ENCODE measurements at places on chromosomes 5 and 9.

GRCh38 chr5:94544031-94544650 lies 74.3 kb downstream of the KIAA0825 start:
- no peak for DNase-seq

DNA sequence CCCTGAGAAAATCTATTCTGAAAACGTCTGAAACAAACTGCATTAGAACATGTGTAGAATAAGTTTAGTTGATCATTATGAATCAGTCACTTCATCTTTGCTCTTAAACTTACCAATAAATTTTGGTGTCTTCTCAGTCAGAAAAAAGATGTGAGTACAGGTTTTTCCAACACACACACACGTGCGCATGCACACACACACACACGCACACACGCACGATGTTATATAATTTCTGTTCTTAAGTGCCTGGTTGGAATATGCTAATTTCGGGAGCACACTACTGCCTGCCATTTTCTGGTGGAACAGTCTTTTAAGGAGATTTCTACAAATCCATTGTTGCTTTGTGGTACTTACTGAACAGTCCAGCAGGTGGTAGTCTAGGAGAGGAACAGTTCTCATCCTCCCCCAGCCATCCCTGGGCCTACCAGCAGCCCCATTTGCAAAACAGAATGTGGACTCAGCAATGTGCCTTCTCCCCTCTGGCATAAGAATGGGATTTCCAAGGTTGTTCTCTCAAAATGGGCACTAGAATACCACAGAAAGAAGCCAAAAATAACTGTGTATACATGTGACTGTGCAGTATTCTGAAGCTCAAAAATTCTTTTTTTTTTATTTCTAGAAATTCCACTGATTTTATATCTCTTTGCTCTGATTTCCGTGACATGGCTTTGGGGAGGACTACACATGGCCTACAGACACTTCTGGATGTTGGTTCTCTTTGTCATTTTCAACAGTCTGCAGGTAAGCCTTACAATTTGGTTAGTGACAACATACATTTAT lies 281.3 kb downstream of the ARRDC3 start:
- peak; percentile 16 for DNase-seq

GRCh38 chr5:143315929-143316328 lies 87.6 kb downstream of the NR3C1 start:
- DNase-seq, result no peak

DNA sequence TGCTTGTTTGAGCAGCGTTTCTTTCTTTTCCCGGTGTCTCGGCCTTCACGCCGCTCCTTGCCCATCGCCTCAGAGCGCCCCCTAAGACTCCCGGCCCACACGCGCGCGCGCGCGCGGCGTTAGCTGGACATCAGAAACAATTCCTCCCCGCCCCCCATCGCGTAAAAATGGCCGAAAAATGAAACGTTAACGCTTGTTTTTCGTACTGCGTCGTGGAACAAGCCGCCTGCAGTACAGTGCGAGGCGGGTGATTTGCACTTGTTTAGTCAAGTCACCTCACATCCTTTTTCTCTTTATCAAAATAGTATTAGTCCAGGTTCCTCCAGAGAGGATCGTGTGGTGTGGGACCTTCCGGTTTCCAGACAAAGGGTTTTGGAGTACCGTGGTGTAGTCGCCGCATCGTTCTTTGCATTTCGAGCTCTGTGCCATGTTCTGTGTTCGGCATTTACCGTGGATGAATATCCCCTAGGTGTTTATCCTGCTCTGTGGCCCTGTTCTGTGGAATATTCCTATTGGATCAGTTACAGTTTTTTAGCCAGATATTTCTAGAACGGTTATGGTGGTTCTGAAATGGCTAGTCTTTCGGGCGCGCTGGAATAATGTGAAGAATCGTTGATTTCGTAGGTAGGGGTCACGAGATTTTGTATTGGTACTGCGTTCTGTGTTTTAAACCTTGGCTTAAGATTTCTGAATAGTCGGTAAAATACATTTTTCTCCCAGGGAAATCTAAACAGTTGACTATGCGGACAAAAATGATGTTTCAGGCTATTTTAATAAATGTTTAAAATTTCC lies 1.0 kb downstream of the MATR3 start:
- peak; percentile 18 for DNase-seq

DNA sequence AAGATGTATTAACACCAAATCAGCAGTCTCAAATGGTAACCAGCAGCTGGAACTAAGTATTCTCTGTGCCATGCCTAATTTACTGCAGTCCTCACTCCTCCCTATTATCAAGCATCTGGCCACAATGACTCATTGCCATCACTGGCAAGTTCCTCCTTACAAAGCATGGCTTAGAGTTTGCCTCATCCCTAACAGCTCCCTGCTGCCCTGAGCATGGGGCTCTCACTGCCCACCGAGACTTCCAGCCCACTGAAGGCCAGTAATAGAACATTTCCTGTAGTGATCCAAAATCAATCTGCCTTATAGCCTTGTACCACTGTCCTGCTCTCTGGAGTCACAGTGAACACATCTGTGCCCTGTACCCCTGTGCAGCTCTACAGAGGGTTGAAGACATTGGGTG lies 211.9 kb upstream of the TRIM32 start:
- no peak for DNase-seq

DNA sequence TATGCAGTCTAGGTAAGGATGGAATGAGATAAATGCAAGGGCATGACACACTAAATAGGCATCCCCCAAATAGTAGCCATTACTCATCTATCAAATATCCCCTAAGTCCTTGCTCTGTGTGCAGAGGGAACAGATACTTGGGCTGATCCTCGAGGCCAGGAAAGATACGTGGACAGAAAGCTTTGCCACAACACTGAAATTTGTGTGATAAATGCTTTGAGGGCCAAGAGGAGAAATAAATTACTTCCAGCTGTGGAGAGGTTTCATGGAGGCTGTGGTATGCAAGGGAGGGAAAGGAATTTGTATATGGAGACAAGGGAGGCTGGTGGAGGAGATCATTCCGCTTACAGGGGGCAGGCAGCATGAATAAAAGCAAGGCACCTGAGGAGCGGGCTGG lies 18.5 kb downstream of the ATOX1 start:
- DNase-seq, result no peak

GRCh38 chr5:90558344-90559192 lies at the start of gene ADGRV1:
Gene ADGRV1 (plus strand): TSS chr5:90558797. CDS start chr5:90558896, 99 bp downstream.
- DNase-seq, result peak; percentile 84

DNA sequence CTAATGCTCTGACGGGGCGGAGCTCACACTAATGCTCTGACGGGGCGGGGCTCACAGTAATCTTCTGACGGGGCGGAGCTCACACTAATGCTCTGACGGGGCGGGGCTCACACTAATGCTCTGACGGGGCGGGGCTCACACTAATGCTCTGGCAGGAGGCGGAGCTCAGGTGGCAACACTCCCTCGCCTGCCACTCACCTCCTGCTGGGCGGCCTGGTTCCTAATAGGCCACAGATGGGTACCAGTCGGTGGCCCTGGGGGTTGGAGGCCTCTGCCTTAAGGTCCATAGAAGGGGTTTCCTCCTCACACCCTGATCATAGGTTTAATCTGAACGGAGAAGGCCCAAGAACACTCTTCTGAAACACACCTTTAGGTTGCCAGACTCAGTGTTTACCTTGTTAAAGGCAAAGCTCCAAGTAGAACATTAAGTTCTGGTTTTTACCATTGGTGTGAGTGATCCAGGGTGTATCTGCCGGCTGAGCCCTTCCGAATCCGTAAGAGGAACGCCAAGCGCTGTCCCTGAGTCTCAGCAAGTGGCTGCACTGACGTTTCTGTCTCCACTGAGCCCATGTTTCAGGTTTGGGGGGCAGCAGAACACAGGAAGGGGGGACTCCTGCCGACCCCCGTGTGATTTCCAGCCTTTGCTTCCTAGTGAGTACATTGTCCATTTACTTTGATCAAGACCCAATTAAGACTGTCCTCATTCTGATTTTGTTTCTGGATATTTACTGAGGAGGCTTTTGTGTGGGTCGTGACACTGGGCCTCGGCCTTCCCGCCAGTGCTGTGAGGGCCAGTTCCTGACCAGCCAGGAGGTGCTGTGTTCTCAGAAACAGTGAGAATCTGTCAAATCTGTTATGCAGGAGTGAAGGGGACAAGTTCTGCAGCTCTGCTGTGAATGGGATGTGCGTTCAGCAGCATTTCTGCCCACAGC lies 24.6 kb upstream of the LRRC14B start:
- no peak for DNase-seq

DNA sequence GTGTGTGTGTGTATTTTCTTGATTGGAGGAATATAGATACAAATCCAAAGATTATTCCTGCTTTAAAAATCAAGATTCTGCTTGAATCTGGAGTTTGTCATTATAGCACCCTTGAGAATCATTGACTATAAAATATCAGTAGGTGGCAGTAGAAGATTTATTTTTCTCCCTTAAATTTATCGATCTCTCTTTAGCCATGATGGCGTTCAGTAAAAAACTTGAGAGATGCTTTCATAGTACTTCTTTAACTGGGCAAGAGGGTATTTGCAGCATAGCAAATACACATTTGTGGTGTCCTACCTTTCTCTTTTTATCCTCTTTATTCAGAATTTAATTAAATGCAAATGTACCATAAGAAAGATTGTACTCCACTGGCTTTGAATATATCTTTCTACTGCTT lies 307.7 kb downstream of the ADGRV1 start:
- DNase-seq, result peak; percentile 7

DNA sequence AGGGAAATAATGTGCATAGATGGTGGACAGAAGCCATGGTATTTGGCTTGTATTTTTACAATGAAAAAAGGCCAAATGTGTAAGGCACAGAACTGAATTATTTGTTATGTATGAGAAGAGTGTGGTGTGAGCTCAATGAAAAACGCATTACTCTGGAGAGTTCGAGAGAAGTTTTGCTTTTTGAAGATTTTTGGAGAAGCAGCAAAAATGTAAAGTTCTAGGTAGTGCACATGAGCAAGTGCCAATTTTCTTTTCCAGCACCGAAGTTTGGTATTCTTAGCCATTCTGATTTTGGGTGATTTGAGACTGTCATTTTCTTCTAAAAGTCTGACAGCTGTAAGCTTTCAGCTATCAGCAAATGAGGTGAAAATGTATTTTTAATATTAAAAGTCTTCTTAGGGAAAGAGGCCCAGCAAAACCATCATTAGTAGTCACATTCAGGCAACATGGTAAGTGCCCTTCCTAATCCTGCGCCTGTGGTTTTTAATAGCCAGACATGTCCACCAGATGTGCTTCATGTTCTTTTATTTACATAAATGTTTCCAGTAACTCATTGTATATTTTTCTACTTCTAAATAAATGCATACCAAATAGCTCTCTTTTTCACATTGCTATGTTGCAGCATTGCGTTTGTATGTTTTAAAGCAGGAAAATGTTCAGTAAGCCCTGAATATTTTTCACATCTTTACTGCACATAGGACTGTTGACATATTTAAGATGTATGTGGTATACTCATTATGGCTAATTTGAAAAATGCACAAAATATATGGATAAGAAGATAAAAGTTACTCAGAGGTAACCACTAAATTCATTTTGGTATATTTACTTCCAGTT lies 50.4 kb downstream of the RASGRF2 start:
- DNase-seq, result no peak

GRCh38 chr5:107456281-107456715 lies 214.4 kb downstream of the EFNA5 start:
- DNase-seq, result peak; percentile 79

DNA sequence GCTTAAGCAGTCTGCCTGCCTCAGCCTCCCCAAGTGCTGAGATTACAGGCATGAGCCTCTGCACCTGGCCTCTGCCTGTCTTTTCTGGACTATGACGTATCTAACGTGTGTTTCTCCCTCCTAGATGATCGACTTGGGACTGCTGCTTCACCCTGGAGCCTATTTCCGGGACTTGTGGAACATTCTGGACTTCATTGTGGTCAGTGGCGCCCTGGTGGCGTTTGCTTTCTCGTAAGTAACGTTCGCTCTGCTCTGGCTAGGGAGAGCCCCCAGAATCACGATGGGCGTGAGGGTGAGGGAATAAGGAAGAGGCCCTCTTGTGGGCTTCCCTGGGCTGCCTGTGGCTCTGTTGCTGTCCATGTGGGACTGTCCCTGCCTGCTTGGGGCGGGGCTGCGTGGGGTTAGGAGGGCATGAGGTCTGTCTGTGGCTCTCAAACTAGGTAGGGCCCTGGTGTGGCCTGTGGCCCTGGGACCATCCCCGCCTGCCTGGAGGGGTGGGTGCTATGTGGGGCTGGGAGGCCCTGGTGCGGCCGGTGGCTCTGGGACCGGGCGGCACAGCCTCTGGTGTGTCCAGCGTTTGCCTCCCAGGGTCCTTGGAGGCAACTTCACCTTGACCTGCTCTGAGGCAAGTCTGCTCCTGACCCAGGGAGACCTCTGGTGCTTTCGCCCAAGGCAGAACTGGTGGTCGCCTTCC lies 171.7 kb downstream of the CACNA1B start:
- no peak for DNase-seq

GRCh38 chr5:118984602-118985001 lies 3.7 kb downstream of the DTWD2 start:
- DNase-seq, result no peak

GRCh38 chr5:80269991-80270438 lies 14.2 kb upstream of the SERINC5 start:
- DNase-seq, result no peak

- peak; percentile 74 for DNase-seq
Measured at GRCh38 chr9:128818839-128819715, 777 bp downstream of the ENDOG start.

GRCh38 chr5:125011014-125011413 lies 264.6 kb upstream of the ZNF608 start:
- DNase-seq, result no peak

- DNase-seq, result no peak
Measured at GRCh38 chr9:75235632-75236031, 147.3 kb downstream of the OSTF1 start.

- no peak for DNase-seq
Measured at GRCh38 chr9:96420468-96421219, 2.5 kb upstream of the ZNF367 start.

DNA sequence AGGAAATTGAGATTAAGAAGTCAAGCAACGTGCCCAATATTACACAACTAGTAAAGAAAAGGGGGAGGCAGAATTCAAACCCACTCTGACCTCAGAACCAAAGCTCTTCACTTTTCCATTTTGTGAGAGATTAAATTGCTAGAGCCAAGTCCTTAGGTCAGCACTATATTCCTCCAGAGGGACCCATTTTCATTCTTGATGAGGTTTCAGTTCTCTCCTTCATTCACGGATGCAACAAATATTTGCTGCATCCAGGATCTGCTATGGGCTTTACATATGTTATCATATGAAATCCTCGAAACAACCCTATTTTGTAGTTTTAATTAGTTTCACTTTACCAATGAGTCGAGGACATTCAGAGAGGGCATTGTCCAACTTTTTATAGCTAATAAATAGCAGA lies 239.2 kb downstream of the EFNA5 start:
- no peak for DNase-seq

GRCh38 chr5:122358372-122358979 lies 46.4 kb downstream of the SNCAIP start:
- no peak for DNase-seq

DNA sequence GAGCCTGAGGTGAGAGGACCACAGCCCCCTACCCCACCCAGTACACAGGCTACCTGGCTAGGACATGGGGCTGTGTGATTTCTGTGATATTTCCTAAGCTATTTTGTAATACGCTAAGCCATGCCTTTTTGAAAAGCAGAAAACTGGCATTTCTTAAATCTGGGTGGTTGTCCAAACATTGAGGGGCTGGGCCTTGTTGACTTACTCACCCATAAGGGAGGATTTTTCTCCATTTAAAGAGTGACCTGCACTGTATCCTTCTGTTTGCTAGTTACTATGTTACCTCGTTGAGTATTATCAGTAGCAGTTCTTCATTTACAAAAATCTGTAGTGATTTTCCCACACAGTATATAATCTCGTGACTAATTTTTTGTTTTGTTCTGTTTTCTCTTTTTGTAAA lies 117.5 kb upstream of the OTULINL start:
- DNase-seq, result no peak

- no peak for DNase-seq
Measured at GRCh38 chr5:132100672-132101261, 27.2 kb downstream of the CSF2 start.
